Epithelial cell of prostate (primary cell): ENCODE measurements at places on chromosomes 13 and 19.

DNA sequence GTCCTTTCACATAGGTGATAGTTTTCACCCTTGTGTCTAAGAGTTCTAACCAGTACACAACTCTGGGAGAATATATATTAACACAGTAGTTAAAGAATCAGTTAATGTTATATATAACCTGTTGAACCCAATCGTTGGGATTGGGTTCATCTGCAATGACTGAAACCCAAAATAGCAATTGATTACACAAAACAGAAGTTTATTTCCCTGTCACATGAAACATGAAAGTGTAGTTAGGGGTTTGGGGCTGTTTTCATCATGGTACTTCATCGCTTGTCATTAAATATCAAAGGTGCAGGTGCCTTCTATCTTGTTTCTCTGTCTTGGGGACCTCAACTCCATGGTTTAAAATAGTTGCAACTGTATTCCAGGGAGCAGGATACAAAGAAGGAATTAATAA, 106.6 kb downstream of the TBC1D4 start:
- DNase-seq, result no peak

GRCh38 chr13:41458761-41459431, 1.5 kb downstream of the RGCC start:
- peak; percentile 20 for DNase-seq

DNA sequence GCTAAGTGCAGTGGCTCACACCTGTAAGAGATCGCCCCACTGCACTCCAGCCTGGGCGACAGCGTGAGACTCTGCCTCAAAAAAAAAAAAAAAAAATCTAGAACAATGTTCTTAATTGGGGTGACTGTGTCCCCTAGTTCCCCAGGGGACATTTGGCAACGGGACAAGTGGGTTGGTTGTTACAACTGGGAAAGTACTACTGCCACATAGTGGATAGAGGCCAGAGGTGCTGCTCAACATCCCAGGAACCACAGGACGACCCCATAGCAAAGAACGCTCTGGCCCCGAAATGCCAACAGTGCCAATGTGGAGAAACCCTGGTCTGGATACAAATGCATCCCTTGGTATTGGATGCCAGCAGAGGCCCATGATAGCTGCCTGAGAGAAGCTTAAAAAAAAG, 11.8 kb downstream of the NLRP12 start:
- DNase-seq, result no peak

GRCh38 chr13:30730526-30730925, 4.8 kb upstream of the ALOX5AP start:
- no peak for DNase-seq

DNA sequence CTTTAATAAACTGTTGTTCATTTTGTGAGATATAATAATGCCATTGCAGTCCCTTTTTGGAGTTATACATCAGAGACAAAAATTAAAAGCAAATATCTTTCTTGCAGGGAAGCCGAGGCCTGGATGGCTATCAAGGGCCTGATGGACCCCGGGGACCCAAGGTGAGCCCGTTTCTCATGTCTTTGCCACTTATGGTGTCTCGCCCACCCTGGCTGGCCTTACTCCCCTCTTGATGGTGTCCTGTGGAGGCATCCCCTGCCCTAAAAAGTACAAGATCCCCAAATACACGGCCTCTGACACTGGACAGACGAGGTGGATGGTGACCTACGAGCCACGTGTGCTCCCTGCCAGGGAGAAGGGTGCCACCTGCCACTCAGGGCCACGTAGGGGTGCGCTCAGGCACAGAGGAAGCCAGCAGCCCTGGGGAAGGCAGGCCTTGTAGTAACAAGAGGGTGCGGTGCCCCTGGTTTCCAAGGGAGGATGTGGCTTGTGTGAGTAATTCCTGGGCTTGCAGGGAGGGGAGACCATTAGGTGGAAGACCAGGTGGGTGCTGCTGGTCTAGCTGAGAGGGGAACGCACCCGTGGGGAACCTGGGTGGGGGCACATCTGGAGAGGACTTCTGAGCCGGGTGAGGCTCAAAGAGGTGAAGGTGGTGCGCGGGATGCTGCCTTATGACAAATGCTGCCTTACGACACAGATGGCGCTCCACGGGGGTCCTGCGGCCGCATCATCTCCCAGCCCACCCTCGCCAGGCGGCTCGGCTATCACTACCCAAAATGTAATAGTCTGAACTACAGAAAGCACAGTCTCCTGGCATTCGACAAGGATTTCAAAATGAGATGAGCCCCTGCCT, 115.6 kb downstream of the RAB20 start:
- DNase-seq, result no peak

GRCh38 chr19:21751384-21751783, 16.0 kb downstream of the ZNF100 start:
- DNase-seq, result no peak

DNA sequence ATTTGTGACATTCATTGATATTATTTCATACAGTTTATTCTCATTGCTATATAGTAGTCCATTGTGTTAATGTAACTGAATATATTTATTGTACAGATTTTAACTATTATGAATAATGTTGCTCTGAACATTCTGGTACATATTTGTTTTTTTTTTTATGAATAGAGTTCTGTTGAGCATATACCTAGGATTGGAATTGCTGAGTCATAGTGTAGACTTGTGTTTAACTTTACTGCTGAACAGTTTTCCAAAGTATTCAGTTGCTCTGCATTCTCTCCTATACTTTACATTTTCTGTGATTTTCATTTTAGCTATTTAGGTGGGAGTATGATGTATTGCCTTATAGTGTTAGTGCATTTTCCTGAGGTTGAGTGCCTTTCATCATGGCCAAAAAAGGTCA, 97.5 kb downstream of the MAB21L1 start:
- no peak for DNase-seq

GRCh38 chr19:13095934-13096927, 6.4 kb downstream of the LYL1 start:
- no peak for DNase-seq

DNA sequence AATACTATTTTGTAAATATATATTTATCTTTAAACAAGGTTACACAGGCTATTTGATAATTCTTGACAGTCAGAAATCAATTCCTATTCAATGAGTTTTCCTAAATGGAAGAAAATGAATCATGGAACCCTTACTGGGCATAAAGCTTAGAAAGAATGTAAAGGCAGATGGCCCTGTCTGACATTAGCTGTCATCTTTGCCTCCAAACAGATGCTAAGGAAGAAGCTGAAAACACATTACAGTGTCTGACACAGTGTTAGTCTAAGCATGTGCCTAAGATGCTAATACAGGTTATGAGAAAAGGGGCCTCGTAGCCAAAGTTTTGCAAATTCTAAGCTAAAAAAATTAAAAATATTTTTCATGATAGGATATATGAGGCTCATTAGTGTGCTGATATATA, 112.8 kb downstream of the ITGBL1 start:
- no peak for DNase-seq

GRCh38 chr19:41401483-41401882, 3.9 kb downstream of the BCKDHA start:
- DNase-seq, result no peak
